ENCODE measurements at places on chromosomes 2 and 18. TPM values are rescaled to one million over a fixed set of nuclear protein-coding genes. Genes with fewer than 3 reads are reported as not detected.

Gene GPR45
- not detected for total RNA-seq

Gene GLI2
- 2.3 TPM for total RNA-seq

Gene ALLC
- 0.16 TPM for total RNA-seq

DNA sequence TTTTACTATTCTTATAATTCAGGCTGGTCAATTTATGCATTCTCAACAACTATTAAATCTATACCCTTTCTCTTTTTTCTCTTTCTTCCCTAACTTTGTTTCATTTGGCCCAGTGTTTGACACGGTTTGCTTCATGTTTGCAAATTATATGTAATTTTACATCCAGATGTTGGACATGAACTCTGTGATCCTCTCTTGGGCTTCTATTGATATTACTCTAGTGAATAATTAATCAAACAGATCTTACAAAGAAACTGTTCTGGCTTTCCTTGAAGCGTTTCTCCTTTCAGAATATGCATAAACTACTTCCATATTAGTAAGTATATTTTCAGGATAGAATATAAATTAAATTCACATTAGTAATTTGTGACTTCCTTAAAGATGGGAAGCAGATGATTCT lies 225.1 kb upstream of the TMEFF2 start:
- H3K4me1 ChIP-seq = no peaks in the 10 kb centered on the region
- H3K36me3 ChIP-seq = no peaks in the 10 kb centered on the region
- no peaks in the 10 kb centered on the region for H3K27me3 ChIP-seq
- H3K27ac ChIP-seq = no peak overlapping the region
- no peak overlapping the region for H3K4me3 ChIP-seq

- H3K4me1 ChIP-seq = peaks cover 31% of the 10 kb centered on the region
- H3K4me3 ChIP-seq = no peak overlapping the region
- H3K27ac ChIP-seq = no peak overlapping the region
- H3K27me3 ChIP-seq = peaks cover 43% of the 10 kb centered on the region
- DNase-seq = no peak
These were observed 36.8 kb upstream of the EML4 start for GRCh38 chr2:42132191-42132965.

GRCh38 chr2:29010946-29011345 lies 29.8 kb downstream of the TOGARAM2 start:
- peaks cover 1% of the 10 kb centered on the region for H3K4me1 ChIP-seq
- H3K4me3 ChIP-seq = no peak overlapping the region
- no peak for DNase-seq
- no peak overlapping the region for H3K27ac ChIP-seq
- no peaks in the 10 kb centered on the region for H3K36me3 ChIP-seq

DNA sequence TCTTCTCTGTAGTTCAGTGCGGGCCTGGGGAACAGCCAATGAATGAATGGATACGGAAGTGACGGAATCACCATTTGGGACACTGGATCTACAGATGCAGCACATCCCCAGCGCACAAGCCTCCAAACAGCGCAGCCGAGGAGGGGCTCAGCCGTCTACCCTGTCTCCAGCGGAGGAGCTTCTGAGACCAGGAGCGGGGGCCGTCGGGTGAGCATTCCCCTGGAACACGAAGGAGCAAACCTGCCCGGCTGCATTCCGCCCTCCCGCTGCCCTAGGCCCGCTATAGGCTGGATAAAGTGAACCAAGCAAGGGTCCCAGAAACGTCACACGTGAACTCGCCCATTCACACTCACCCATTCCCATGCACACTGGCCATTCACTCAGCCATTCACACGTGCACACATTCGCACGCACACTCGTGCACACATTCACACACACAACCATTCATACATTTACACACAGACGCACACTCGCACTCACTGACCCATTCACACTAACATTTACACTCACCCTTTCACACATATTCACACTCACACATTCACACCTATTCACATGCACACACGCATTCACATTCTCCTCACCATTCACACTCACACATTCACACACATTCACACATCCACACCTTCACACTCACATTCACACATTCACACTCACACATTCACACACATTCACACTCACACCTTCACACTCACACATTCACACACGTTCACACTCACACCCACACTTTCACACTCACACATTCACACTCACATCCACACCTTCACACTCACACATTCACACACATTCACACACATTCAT lies 63.4 kb downstream of the BIN1 start:
- DNase-seq = no peak
- no peaks in the 10 kb centered on the region for H3K27me3 ChIP-seq
- H3K4me3 ChIP-seq = no peak overlapping the region
- peaks cover 4% of the 10 kb centered on the region for H3K36me3 ChIP-seq
- no peaks in the 10 kb centered on the region for H3K4me1 ChIP-seq
- no peak overlapping the region for H3K27ac ChIP-seq

Gene TMEM200C
- total RNA-seq = 8.6 TPM
